ENCODE measurements at places on chromosomes 3 and 15.

DNA sequence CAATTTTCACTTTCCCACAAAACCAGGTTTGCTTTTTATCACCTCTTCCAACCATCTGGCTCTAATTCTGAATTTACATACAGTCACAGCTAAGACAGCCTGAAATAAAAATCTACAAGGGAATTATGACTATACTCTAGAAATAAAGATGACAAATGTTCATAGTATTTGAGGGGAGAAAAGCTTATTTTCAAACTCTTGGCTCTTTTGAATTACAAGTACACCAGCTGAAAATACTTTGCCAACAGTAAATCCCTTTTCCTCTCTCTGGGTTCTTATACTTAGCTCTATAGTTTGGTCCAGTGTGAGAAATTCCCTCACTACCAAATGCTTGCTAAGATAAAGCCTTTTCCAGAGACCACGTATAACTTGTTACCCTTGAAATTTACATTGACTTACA lies 1037.9 kb downstream of the ROBO1 start:
- no peak for DNase-seq

- no peak for DNase-seq
Observed at GRCh38 chr15:83300826-83301225, 16.4 kb upstream of the BNC1 start.

DNA sequence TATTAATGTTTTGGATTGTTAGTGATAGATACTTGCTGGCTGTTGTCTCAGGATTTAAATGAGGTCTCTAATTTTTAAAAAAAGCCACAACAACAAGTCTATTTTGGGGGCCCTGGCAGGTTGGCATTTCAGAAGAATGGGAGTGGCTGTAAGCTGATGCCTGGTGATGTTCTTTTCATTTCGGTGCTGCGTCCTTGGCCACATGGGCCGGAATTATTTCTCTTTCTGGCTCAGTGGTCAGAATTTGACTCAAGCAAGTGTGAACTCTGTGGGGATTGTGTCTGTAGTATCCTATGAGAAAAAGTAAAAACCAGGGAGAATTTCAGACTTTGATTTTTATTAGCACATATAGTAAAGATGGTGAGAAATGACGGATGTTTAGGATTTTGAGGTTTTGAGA lies 203.0 kb downstream of the AKAP13 start:
- DNase-seq = no peak

DNA sequence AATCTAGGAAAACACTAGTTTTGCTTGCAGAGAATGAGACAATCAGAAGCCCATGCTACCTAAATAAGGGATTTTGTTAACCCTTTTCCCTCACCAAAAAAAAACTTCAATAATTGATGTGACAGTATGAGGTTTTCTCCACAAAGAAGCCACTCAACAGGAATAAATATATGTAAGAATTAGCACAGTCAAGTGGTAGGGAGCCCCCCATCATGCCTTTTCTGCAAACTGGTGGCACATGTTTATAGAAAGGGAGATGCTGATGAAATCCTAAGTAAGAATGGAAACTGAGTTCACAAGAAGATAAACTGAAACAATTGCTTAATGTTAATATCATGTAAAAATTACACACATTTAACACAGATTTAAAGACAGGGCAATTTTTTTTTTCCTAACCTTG lies 51.0 kb downstream of the PHC3 start:
- no peak for DNase-seq

GRCh38 chr3:172210355-172210754 lies 171.0 kb downstream of the FNDC3B start:
- no peak for DNase-seq

DNA sequence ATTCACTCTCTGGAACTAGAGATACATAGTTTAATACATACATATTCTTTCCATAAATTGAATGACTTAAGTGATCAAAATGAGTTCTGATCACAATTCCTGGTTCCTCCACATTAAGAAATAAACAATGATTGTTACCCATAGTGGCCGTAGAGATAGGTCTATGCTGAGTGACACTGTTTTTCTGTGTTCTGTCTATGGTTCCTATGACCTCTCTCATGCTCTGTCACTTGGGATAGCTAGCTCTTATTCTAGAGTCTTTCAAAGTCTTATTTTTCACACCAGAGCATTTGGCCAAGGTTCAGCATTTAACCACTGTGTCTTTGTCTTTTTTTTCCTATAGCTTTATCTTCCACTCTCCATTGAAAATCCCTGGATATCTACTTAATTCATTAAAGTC lies 132.4 kb downstream of the GOLGA6L6 start:
- DNase-seq = no peak

GRCh38 chr3:75781079-75781745 lies 4.1 kb downstream of the ZNF717 start:
- no peak for DNase-seq

DNA sequence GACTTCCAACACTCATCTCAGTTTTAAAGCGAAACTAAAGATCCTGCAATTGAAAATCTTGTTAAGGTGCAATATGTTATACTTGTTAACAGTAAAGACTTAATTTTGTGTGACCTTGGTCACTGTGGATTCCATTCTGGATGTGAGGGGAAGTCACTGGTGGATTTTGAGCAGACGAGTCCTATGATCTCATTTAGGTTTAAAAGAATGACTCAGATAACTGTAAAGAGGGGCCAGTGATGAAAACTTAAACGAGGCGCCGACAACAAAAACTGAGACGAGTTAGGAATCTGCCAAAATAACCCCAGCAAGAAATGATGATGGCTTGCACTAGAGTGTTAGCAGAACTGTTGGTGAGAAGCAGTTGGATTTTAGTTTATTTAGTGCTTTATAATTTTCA lies 56.5 kb downstream of the LRRC28 start:
- no peak for DNase-seq

GRCh38 chr3:100682056-100682853 lies 27.0 kb upstream of the TFG start:
- DNase-seq = no peak

DNA sequence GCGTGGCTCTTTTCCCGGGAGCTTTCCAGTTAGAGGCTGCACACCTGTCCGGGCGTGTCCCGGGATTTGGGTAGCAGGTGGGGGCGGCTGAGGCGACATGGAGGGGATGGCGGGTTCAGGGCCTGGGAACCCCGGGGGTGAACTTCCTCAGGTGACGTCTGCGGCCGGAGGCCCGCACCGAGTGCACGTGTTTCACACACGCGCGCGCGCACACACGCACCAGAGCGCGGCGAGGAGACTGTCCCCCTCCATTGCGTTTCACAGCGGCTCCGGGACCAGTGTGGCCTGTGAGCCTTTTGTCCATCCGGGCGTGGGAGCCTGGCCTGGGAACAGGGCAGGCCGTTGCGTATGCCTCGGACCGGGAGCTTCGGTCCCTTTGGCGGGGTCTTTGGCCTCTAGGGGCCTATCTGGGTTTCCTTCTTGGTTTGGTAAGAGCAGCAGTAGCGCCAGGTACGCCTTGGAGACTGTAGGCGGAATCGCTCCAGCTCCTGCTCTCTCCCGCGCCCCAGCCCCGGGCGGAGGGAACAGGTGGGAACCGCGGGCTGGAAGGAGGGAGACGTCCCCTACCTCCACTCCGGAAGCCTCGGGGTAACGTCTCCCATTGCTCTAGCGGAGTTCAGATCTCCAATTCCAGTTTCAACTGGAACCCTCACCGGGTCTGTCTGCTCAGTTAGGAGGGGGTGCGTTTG lies 220.0 kb downstream of the MEIS2 start:
- no peak for DNase-seq

DNA sequence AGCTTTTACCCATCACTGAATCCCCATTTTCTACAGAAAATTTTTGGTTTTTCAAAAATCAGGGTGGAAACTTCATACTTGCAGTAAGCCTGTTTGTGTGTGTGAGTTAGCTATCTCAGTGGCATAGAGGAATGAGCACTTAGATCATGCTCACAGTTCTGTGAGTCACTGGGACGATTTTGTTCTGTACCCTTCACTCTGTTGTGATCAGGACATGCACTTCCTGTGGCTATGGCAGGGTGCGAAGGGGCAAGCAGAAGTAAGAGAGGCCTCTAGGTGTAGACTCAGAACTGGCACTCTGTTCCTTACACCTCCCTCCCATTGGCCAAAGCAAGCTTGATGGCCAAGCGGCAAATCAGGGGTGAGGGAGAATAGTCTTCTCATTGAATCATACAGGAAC lies 11.6 kb downstream of the NIPA2 start:
- no peak for DNase-seq

DNA sequence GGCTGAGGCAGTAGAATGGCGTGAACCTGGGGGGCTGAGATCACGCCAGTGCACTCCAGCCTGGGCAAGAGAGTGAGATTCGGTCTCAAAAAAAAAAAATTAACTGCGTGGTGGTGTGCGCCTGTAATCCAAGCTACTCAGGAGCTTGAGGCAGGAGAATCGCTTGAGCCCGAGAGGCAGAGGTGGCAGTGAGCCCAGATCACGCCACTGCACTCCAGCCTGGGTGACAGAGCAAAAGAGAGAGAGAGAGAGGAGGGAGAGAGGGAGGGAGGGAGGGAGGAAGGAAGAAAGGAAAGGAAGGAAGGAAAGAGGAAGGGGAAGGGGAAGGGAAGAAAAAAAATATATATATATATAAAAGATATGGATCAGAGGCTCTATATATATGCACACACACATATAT lies 6.0 kb downstream of the TM4SF19 start:
- no peak for DNase-seq

GRCh38 chr3:78140866-78141265 lies 1101.0 kb downstream of the ROBO2 start:
- DNase-seq = no peak

DNA sequence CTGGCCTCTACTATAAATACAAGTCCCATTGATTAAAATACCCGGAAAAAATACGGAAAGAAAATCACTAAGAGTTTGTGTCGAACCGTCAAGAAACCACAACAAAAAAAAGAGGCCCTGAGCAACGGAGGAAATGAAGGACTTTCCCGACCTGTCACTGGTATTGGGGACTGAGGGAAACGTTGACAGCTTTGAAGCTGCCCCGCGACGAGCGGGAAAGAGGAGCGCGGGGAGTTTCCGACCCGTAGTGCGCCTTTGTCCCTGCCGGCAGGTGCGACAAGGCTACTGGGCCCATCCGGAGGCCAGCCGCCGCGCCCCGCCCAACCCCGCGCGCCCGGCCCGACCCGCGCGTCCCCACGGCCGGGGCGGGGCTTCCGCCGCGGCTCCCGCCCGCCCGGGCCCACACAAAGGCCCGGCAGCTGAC lies 416 bp downstream of the PBRM1 start:
- DNase-seq = peak; percentile 66

DNA sequence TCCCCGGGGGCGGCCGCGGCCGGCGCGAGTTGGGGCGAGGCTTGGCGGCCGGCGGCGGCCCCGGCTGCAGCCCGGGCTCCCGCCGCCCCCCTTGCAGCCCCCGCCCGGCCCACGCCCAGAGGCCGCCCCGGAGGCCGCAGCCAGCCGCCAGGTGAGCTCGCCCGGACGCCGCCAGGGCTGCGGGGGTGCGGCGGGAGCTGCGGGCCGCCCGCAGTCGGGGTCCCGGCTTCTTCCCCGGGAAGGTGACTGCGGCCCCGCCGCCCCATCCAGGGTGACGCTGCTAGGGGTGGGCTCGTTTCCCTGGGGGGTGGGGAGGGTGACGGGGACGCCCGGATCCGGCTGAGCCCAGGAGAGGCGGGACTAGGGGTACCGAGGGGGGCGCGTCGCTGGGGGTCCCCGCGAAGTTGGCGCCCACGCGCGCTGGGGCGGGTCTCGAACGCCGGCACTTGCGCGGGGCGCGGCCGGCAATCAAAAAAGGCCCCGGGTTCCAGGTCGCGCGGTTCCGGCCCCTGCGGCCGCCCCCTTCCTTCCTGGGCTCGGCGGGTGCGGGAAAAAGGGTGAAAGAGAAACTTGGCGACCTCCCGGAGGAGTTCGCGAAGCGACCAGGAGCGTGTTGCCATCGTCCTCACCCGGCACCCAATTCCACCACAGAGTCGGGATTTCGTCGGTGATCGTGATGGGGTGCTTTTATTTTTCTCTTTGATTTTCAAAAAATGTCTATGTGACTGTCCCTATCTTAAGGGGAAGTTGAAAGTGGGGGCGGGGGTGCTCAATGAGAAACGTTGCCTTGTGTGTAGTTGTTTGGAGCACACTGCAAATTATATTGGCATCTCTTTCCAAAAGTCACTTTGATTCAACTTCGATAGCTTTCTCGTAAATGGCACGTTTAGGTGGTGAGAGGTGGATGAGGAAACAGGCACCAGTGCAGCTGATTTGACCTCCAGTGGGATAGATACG lies 619 bp downstream of the ATXN7 start:
- DNase-seq = peak; percentile 38

DNA sequence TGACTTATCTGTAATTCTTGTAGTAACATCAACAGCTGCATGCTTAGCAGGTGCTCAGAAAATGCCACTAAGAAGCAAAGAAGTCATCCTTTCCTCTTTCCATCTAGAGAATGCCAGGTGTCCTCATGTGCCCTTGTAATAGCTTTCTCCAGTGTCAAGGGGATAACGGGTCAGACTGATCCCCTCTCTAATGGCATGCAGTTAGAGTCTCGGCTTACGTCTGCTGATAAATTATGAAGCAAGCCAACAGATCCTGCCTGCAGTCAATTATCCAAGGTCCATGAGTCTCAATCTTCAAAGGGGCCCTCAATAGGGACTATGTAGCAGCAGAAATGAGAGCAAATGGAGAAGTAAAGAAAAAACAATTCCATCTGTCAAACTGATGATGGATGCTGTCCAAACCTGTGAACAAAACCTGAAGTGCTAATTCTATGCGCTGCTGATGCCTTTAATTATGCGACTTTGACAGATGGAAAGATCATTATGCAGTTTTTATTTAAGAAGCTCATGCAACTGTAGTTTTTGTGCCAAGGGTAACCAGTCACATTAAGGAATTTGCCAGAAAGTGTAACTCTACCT lies 162.8 kb upstream of the PEX5L start:
- no peak for DNase-seq

DNA sequence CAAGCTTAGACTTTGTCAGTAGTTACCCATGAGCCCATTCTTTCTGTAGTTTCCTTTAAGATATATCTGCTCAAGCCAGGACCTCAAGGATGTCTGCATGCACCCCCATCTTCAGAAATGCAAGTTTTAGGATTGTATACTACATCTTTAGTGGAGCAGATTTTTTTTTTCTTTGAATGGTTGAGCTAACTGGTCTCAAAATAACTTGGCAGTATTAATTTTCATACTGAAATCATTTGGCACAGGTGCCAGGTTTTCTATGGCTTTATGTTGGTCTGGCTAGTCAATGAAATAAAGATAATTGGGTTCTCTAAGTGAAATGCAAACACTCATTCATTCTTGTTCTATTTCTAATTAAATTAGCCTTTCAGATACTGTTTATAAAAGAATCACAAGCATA lies 108.9 kb downstream of the ATG7 start:
- DNase-seq = no peak

- no peak for DNase-seq
Observed at GRCh38 chr3:177426106-177426877, 229.0 kb upstream of the TBL1XR1 start.

DNA sequence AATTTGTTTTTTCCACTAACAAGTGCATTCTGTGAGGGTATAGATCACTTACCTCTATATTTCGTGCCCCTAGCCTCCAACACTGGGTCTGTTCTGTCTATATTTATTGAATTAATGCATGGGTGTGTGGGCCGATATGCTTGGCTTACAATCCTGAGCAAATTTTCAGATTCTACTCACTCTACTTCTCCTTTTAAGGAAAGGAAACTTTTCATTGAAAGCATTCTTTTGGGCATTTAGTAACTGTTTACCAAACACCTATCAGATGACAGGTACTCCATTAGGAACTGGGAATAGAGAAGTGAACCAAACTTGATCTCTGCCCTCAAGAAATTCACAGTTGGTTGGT lies 60.5 kb downstream of the TLE3 start:
- DNase-seq = no peak
